ENCODE measurements at places on chromosomes 16 and 17. TPM values are rescaled to one million over a fixed set of nuclear protein-coding genes. Genes with fewer than 3 reads are reported as not detected.
A peak's percentile ranks its signal among the peaks of the same experiment; 100 is the strongest.

Gene RARA
- 40.2 TPM for total RNA-seq

Gene NOG
- total RNA-seq: not detected

- no peak overlapping the region for H3K4me3 ChIP-seq
- no peaks in the 10 kb centered on the region for H3K36me3 ChIP-seq
- no peaks in the 10 kb centered on the region for H3K27me3 ChIP-seq
- H3K4me1 ChIP-seq: no peaks in the 10 kb centered on the region
- no peak for DNase-seq
Measured at GRCh38 chr17:55672585-55673501, 49.8 kb downstream of the TMEM100 start.

DNA sequence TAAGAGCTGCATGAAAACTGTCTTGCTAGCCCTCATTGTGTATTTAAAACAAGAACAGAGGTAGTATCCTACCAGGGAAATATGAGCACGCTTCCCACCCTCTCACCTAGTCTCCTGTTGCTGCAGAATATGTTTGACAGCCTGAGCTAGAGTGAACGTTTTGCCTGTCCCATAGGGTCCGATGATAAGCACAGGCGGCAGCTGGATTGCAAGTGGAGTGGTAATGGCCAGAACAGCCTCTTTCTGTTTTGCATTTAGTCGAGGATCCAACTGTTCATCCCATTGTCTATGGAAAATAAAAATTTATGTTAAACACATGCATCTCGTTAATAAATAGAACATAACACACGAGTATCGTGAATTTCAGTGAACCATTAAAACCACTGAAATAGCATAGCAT, 84.2 kb downstream of the HELZ start:
- DNase-seq: no peak
- H3K27ac ChIP-seq: no peak overlapping the region
- H3K27me3 ChIP-seq: no peaks in the 10 kb centered on the region
- H3K36me3 ChIP-seq: peaks cover 27% of the 10 kb centered on the region
- H3K4me3 ChIP-seq: no peak overlapping the region
- H3K4me1 ChIP-seq: no peaks in the 10 kb centered on the region

Gene NKD1
- total RNA-seq: 98.1 TPM

Gene VTN
- not detected for total RNA-seq

Gene KRTAP4-6
- total RNA-seq: not detected

- H3K27me3 ChIP-seq: no peaks in the 10 kb centered on the region
- no peak for DNase-seq
- H3K4me1 ChIP-seq: peaks cover 13% of the 10 kb centered on the region
- no peaks in the 10 kb centered on the region for H3K36me3 ChIP-seq
- no peak overlapping the region for H3K27ac ChIP-seq
- no peak overlapping the region for H3K4me3 ChIP-seq
Measured at GRCh38 chr16:68535331-68535730, 3.8 kb upstream of the ZFP90 start.

- no peaks in the 10 kb centered on the region for H3K27me3 ChIP-seq
- H3K4me3 ChIP-seq: no peak overlapping the region
- H3K27ac ChIP-seq: no peak overlapping the region
Measured at GRCh38 chr17:62794666-62794971, 13.5 kb downstream of the MARCHF10 start.

GRCh38 chr16:85833219-85833920, 33.9 kb downstream of the COX4I1 start:
- H3K4me1 ChIP-seq: no peaks in the 10 kb centered on the region
- DNase-seq: no peak
- no peak overlapping the region for H3K27ac ChIP-seq
- no peaks in the 10 kb centered on the region for H3K36me3 ChIP-seq

Gene LASP1
- total RNA-seq: 241 TPM

DNA sequence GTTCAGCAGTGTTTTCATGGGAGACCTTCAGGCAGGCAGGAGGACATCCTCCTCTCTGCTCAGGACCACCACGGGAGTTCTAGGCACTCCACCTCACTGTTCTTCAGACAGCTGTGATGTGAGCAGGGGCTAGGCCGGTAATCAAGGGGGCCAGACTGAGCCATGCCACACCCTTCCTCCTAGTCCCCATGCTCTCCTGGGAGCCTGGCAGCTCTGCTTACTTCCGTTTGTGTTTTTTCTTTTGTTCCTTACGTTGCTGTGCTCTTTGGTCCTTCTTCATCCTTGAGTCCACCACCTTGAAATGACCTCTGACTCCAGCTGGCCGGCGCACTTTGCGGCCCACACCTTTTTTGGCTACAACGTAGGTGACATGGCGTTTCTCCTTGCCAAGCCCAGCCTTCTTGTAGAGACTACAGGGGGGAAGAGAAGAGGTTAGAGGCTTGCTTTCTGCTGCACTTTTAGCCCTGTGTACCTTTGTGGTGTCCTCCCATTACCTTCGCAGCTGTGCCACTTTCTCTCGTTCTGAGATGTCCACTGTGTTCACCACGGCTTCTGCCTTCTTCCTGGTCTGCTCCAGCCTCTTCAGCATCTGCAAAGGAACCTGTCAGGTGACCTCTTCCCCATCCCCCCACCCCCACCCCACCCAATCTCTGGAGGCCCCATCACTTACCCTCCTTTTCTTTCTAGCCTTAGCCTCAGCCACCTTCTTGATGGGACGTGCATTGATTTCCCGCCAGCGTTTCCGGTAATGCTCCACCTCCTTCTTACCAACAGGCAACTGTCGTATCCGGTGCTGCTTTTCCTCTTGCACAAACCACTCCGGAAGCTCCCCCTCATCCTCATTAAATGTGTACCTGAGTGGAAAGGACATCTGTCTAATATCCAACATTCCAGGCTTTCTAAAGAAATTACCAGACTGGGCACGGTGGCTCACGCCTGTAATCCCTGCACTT, 7.4 kb upstream of the PSMC5 start:
- no peak overlapping the region for H3K27ac ChIP-seq
- H3K4me3 ChIP-seq: no peak overlapping the region
- DNase-seq: no peak

GRCh38 chr17:77498791-77499698, 358.3 kb downstream of the SEC14L1 start:
- no peaks in the 10 kb centered on the region for H3K4me1 ChIP-seq
- peak; percentile 5 for DNase-seq
- no peak overlapping the region for H3K27ac ChIP-seq
- no peaks in the 10 kb centered on the region for H3K27me3 ChIP-seq

GRCh38 chr16:62870554-62870953, 834.3 kb upstream of the CDH8 start:
- no peak overlapping the region for H3K27ac ChIP-seq
- H3K36me3 ChIP-seq: no peaks in the 10 kb centered on the region
- H3K4me1 ChIP-seq: no peaks in the 10 kb centered on the region
- no peaks in the 10 kb centered on the region for H3K27me3 ChIP-seq

Gene CEP295NL
- 1.8 TPM for total RNA-seq

GRCh38 chr16:66293207-66293735, 73.2 kb upstream of the CDH5 start:
- no peaks in the 10 kb centered on the region for H3K27me3 ChIP-seq
- no peak overlapping the region for H3K4me3 ChIP-seq

DNA sequence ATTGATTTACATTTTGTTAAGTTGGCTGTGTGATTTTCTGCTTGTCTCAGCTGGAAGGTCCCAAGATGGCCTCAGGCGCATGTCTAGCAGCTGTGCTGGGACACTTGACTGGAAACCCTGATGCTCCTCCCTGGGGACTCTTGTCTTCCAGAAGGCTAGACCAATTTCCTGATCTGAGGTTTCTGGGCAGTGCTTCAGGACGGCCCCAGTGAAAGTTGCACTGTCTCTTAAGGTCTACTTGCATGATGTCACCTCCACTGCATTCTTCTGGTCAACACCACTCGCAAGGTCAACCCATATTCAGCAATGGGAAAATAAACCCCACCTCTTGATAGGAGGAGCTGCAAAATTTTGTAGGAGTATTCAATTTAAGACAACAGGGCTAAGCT, 116.0 kb downstream of the SALL1 start:
- H3K27ac ChIP-seq: no peak overlapping the region
- H3K36me3 ChIP-seq: no peaks in the 10 kb centered on the region
- H3K4me1 ChIP-seq: no peaks in the 10 kb centered on the region
- H3K27me3 ChIP-seq: no peaks in the 10 kb centered on the region
- no peak for DNase-seq

Gene CPHXL2
- not detected for total RNA-seq

Gene FA2H
- total RNA-seq: 21.1 TPM

DNA sequence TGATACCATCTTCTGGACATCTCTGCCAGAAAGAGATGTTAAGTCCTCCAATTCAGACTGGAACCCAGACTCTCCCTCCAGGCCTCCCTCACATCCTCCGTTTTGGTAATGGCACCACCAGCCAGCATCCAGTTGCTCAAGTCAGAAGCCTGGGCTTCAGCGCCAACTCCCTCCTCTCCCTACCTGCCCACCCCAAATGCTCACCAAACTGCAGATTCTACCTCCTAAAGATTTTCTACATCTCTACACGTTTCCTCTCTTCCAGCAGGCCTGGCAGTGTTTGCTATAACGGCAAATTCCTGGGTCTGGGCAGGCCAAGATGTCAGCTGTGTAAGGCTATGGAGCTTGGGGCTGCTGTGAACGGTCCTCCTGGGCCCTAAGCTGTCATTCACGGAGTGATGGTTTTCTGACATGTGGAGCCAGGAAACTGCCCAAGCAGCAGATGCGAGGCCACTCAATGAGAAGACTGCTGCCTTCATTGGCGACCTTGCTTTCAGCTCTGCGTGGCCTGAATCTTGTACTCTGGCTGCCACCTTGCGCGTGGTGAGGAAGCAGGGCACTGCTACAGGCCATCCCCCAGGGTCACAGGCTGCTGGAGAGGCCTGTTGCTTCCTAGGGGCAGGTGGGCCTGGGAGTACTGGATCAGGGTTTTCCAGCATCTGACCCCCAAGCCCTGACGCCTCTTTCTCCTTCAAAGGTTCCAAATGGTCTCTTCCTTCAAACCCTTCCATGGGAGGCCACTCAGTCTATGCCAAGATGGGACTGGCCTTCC, 37.7 kb downstream of the TBX4 start:
- H3K27ac ChIP-seq: peak overlapping the region; percentile 60
- H3K4me3 ChIP-seq: no peak overlapping the region
- H3K4me1 ChIP-seq: peaks cover 25% of the 10 kb centered on the region
- no peaks in the 10 kb centered on the region for H3K36me3 ChIP-seq

Gene PKMYT1
- 3.6 TPM for total RNA-seq

Gene KRT12
- total RNA-seq: 3.8 TPM

DNA sequence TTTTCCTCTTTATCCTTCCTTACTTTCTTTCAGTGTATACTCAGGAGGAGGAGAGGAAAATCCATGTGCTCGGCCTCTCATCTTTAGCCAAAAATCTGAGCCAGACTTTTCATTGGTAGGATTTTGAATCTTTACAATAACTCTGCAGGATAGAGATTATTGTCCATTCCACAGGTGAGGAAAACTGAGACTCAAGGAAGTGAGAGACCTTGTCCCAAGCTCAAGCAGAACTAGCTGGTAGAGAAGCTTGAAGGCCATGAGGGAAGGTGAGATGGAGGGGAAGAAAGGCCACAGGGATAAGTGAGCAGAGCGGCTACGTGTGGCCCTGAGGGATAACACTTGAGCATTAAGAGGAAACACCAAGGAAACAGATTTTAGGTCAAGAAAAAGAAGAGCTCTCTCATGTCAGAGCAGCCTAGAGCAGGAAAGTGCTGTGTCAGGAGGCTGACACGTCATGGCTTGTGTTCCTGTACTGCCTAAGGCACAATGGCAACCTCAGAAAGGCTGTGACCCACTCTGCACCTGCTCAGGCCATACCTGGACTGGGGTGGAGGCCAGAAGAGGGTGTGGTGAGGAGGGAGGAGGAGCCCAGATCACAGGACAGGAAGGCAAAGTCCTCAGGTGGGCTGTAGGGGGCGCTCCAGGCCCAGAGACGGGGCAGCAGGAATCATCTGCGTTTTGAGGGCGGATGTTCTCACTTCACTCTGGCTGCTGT, 11.9 kb downstream of the MT4 start:
- H3K36me3 ChIP-seq: no peaks in the 10 kb centered on the region
- no peak overlapping the region for H3K27ac ChIP-seq
- H3K4me1 ChIP-seq: no peaks in the 10 kb centered on the region
- peak; percentile 90 for DNase-seq
- H3K27me3 ChIP-seq: no peaks in the 10 kb centered on the region

DNA sequence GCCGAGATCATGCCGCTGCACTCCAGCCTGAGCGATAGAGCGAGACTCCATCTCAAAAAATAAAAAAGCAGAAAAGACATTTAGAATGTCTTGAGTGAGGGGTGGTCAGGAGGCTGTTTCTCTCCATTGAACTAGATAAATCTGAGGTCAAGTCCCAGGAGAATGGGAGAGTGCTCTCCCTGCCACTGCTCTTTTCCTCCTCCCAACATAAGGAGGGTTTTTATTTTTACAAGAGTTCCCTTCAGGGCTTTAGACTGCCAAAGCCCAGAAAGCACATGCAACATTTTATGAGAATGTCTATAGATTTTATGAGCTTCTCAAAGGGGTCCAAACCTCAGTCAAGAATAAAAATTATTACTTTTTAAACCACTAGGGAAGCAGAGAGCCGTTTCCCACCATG, 1.6 kb downstream of the RND2 start:
- H3K4me3 ChIP-seq: no peak overlapping the region
- H3K27me3 ChIP-seq: peaks cover 3% of the 10 kb centered on the region
- peaks cover 6% of the 10 kb centered on the region for H3K4me1 ChIP-seq
- H3K36me3 ChIP-seq: no peaks in the 10 kb centered on the region

GRCh38 chr17:72588561-72588960, 467.7 kb downstream of the SOX9 start:
- H3K4me3 ChIP-seq: peak overlapping the region; percentile 1
- H3K4me1 ChIP-seq: peaks cover 19% of the 10 kb centered on the region
- H3K36me3 ChIP-seq: no peaks in the 10 kb centered on the region
- peak overlapping the region; percentile 90 for H3K27ac ChIP-seq

- no peak overlapping the region for H3K27ac ChIP-seq
- no peaks in the 10 kb centered on the region for H3K36me3 ChIP-seq
- no peak for DNase-seq
- no peaks in the 10 kb centered on the region for H3K27me3 ChIP-seq
Measured at GRCh38 chr16:66128371-66128770, 238.1 kb upstream of the CDH5 start.

DNA sequence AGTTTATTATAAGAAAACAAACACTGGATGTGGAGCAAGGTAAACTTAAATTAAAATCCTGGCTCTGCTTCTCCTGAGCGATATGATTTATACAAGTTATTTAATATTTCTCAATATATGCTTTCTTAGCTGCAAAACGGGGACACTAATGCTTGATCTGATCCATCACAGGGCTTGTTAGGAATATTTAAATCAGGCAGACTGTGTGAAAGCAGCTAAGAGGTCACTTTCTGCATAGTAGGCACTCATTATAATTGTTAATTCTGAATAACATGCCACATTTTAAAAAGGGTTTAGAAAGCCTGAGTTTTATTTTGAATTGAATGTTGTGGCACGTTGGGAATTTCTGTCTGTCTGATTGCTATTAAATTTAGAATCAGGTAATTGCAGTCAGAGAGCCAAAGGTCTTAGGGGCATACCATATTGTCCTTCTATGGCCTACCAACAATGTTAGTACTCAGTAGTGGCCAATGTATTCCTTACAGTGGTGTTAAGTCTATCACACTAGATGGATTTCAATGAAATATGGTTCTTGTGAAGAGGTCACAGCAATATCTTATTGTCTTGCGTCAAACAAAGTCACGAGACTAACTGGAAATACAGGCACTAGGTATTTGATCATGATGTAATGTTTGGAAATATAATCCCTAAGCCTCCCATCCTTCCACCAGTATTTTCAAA, 890.0 kb upstream of the CDH8 start:
- H3K36me3 ChIP-seq: no peaks in the 10 kb centered on the region
- H3K27ac ChIP-seq: no peak overlapping the region
- DNase-seq: no peak
- no peak overlapping the region for H3K4me3 ChIP-seq
- no peaks in the 10 kb centered on the region for H3K27me3 ChIP-seq

GRCh38 chr16:80665356-80665755, 124.6 kb downstream of the DYNLRB2 start:
- H3K36me3 ChIP-seq: no peaks in the 10 kb centered on the region
- no peak overlapping the region for H3K4me3 ChIP-seq
- H3K4me1 ChIP-seq: no peaks in the 10 kb centered on the region
- no peaks in the 10 kb centered on the region for H3K27me3 ChIP-seq
